CD4-positive, alpha-beta T cell (primary cell): ENCODE measurements at places on chromosomes 2 and 18. TPM values are rescaled to one million over a fixed set of nuclear protein-coding genes. Genes with fewer than 3 reads are reported as not detected.

DNA sequence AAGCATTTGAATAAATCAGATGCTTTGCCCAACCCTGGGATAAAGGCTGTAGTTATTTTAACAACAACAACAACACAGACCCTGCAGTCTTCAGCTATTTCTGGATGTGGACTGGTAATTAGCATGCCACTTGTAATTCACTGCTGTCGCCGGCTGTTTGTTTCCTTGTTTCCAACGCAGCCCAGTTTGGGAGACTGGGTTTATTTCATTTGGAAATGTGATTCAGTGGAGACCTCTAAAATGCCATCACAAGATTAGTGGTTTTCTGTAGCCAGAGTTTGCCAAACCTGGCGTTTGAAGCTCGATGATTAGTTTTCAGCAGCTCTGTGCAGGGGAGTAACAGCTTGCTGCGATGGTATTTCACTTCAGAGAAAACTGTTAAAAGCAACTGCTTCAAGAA is 83.5 kb downstream of the LDLRAD4 start:
- H3K4me3 ChIP-seq: no peak overlapping the region
- no peak for DNase-seq
- no peak overlapping the region for H3K27ac ChIP-seq

- no peak overlapping the region for H3K4me3 ChIP-seq
- no peak for DNase-seq
- no peaks in the 10 kb centered on the region for H3K27me3 ChIP-seq
- H3K4me1 ChIP-seq: no peaks in the 10 kb centered on the region
- H3K36me3 ChIP-seq: no peaks in the 10 kb centered on the region
Measured at GRCh38 chr18:62939433-62939832, 224.1 kb downstream of the PHLPP1 start.

Gene YES1
- total RNA-seq: 19.8 TPM

DNA sequence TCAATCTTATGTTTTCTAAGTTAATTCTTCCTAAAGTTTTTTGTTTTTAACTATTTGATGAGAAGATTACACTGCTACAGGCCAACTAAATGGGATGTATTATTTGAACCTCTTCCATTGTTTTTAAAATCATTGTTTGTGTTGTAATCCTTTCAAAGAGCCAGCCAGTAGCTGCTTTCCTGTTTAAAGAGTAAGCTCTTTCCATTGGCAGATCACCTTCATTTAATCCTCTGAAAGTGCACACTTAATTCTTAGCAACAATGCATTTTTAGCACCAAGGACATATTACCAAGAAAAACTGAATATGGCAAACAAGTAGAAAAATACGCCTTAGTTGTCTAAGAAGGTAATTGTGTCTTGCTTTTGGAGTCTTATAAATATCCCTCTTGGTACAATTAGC is 54.0 kb downstream of the MEIS1 start:
- H3K36me3 ChIP-seq: no peaks in the 10 kb centered on the region
- H3K27me3 ChIP-seq: no peaks in the 10 kb centered on the region
- no peak for DNase-seq
- no peak overlapping the region for H3K4me3 ChIP-seq

DNA sequence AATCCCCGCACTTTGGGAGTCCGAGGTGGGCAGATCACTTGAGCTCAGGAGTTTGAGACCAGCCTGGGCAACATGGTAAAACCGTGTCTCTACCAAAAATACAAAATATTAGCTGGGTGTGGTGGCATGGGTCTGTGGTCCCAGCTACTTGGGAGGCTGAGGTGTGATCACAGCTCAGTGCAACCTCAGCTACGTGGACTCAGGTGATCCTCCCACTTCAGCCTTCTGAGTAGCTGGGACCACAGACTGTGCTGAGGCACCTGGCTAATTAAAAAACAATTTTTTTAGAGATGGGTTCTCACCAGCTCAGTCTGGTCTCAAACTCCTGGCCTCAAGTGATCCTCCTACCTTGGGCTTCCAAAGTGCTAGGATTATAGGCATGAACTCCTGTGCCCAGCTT is 23.4 kb downstream of the ANKRD12 start:
- no peaks in the 10 kb centered on the region for H3K27me3 ChIP-seq
- DNase-seq: no peak
- H3K36me3 ChIP-seq: peaks cover 10% of the 10 kb centered on the region
- H3K27ac ChIP-seq: no peak overlapping the region

Gene CD226
- 74.8 TPM for total RNA-seq

DNA sequence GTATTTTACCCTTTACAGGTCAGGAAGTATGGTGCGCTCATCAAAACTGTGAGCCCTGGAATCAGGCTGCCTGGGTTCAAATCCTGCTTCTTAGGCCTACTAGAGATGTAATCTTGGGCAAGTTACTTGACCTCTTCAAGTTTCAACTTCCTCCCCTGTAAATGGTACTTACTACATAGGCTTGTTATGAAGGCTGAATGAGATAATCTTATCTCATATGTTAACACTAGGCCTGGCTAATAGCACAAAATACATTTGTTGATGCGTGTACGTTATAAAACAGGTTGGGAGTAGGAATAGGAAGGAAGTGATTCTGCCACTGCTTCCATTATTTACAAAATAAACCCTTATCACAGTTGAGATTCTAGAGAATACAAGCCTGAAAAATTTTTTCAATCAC is 1.7 kb upstream of the RFTN2 start:
- no peak for DNase-seq
- H3K27ac ChIP-seq: no peak overlapping the region
- H3K27me3 ChIP-seq: peaks cover 9% of the 10 kb centered on the region
- no peaks in the 10 kb centered on the region for H3K4me1 ChIP-seq
- no peak overlapping the region for H3K4me3 ChIP-seq

- no peak for DNase-seq
- H3K27ac ChIP-seq: no peak overlapping the region
- H3K4me1 ChIP-seq: no peaks in the 10 kb centered on the region
- peaks cover 40% of the 10 kb centered on the region for H3K36me3 ChIP-seq
- H3K27me3 ChIP-seq: no peaks in the 10 kb centered on the region
Measured at GRCh38 chr2:189799531-189799930, 15.3 kb downstream of the PMS1 start.

Gene LRRTM4
- not detected for total RNA-seq

Gene RNPEPL1
- total RNA-seq: 73.0 TPM

Gene FBXO15
- 0.58 TPM for total RNA-seq

DNA sequence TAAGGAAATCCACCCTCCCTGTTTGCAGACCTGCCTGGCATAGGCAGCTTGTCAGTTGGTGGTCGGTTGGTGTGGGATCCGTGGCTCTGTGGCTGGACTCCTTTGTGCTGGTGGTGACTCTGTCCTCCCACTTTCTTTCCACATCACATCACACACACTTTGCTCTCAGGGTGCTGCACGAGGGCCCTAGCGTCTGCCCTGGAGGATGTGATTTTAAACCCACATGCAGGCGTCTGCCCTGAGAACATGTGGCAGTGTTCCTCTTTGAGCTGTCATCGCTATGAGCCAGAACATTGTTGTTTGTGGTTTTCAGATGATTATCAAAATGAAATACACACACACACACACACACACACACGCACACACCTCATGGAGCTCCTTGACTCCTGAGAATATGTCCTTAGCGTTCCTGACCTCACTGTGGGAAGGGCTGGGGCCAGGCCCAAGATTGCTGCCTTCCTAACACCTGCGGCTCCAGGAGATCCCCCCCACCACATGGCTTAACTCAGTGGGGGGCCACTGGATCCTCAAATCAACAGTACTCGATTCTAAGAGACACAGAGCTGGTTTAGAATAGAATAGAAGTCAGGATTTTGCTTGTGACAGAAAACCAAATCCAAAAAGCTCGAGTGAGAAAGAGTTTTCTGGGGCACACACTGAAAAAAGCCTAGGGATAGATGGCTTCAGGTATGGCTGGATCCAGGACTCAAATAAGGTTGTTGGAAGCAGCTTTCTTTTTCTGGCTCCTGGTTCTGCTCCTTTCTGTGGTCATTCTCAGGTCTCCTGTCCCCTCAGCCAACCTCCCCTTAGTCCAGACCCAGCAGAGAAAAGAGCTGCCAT is 54.8 kb downstream of the RTP5 start:
- H3K27me3 ChIP-seq: no peaks in the 10 kb centered on the region
- H3K4me1 ChIP-seq: peaks cover 6% of the 10 kb centered on the region
- DNase-seq: no peak
- no peak overlapping the region for H3K4me3 ChIP-seq
- H3K36me3 ChIP-seq: no peaks in the 10 kb centered on the region

DNA sequence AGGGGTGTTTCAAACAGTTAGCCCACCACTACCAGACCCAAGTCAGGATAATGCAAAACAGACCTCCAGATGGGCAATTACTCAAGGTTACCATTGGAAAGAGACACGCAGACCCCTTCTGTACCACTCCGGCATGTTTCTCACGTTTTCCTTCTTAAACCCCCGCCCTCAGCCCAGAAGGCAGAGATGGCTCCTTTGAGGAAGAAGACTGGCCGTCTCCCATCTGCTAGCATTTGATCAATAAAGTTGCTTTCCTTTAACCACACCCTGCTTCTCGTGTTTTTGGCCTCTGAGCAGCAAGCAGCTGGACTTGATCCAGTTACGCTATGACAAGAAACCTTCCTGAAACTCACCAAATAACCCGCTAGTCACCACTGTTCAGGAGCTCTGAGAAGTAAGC is 1012.4 kb upstream of the GYPC start:
- H3K27ac ChIP-seq: no peak overlapping the region
- no peaks in the 10 kb centered on the region for H3K4me1 ChIP-seq
- no peaks in the 10 kb centered on the region for H3K36me3 ChIP-seq
- DNase-seq: no peak
- no peak overlapping the region for H3K4me3 ChIP-seq

DNA sequence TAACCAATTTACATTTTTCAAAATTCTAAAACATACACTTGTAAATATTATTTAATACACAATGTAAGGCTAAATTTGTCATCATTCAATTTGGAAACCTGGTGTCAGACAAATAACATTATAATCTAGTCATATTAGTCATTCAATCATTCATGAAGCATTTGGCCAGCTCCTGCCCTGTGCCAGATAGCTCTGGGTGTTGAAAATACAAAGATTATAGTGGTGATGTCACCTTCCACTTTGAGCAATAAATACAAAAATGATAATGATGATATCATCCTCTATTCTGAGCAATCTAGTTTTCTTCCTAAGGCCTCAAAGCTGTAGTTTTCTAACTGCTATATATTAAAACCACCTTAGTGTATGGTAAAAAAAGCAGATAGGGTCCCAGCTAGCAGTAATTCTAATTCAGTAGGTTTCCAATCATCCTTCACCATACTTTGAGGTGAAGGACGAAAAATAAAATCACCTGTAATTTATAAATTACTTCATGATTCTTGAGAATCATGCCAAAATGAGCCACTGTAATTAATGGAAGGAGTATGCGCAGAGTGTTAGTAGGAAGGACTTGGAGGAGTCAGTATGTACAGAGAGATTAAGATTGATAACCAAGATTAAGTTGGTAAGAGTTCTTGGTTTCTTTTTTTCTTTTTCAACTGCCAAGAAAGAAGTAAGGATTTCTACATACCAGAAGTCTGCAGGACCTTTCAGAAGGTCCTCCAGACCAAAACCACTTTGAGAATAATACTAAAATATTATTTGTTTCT is 23.2 kb downstream of the MEMO1 start:
- H3K27ac ChIP-seq: no peak overlapping the region
- no peak for DNase-seq
- H3K4me3 ChIP-seq: no peak overlapping the region
- peaks cover 4% of the 10 kb centered on the region for H3K36me3 ChIP-seq

Gene RGPD3
- total RNA-seq: 0.11 TPM

- H3K4me3 ChIP-seq: no peak overlapping the region
- no peak for DNase-seq
- H3K27ac ChIP-seq: no peak overlapping the region
- H3K36me3 ChIP-seq: no peaks in the 10 kb centered on the region
- no peaks in the 10 kb centered on the region for H3K4me1 ChIP-seq
Measured at GRCh38 chr2:173880561-173880960, 84.6 kb downstream of the SP3 start.

Gene MOCOS
- not detected for total RNA-seq

Gene TMSB10
- 2,001 TPM for total RNA-seq

GRCh38 chr2:128160616-128161275 is 69.7 kb downstream of the UGGT1 start:
- no peak overlapping the region for H3K4me3 ChIP-seq

GRCh38 chr2:206031162-206031784 is 54.7 kb downstream of the INO80D start:
- no peak overlapping the region for H3K4me3 ChIP-seq
- no peak overlapping the region for H3K27ac ChIP-seq
- no peaks in the 10 kb centered on the region for H3K4me1 ChIP-seq
- no peaks in the 10 kb centered on the region for H3K27me3 ChIP-seq

DNA sequence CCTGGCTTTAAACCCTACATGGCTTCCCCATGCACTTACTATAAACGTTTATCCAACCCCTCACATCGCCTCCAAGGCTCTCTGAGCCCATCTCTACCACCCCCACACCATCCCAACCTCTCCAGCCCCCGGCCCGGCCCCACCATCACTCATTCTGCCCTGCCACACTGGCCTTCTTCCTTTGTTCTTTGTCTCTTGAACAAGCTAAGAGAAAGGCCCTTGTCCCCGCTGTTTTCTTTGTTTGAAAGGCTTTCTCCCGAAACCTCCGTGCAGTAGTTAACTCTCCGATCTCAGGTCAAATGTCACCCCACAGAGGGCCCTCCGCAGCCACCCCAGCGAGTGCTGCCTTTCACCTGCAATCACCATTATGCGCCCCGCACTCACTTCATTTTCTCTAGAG is 100.4 kb downstream of the AFF3 start:
- H3K36me3 ChIP-seq: no peaks in the 10 kb centered on the region
- no peaks in the 10 kb centered on the region for H3K27me3 ChIP-seq
- no peak overlapping the region for H3K27ac ChIP-seq

GRCh38 chr18:55096263-55096951 is 137.1 kb upstream of the CCDC68 start:
- H3K4me1 ChIP-seq: no peaks in the 10 kb centered on the region
- H3K27ac ChIP-seq: no peak overlapping the region
- H3K4me3 ChIP-seq: no peak overlapping the region
- DNase-seq: no peak

DNA sequence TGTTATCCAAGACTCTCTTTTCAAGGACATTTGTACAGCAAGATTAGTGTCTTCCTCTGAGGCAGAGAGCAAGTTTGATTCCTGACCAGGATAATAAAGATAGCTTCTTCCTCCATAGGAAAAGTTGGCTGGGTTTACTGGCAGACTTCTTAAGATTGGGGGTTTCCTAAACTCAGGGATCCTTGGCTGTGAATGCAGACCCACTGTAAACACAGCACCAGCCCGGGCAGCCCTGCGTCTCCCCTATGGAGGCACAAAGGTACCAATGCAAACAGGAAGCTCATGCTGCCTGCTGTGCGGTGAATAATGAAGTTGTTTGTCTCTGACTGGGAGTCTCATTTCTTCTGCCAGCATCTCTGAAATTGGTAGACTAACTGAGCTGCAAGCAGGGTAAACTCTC is 96.2 kb upstream of the ARHGAP28 start:
- H3K27ac ChIP-seq: no peak overlapping the region
- H3K36me3 ChIP-seq: no peaks in the 10 kb centered on the region
- H3K4me1 ChIP-seq: no peaks in the 10 kb centered on the region
- no peaks in the 10 kb centered on the region for H3K27me3 ChIP-seq

DNA sequence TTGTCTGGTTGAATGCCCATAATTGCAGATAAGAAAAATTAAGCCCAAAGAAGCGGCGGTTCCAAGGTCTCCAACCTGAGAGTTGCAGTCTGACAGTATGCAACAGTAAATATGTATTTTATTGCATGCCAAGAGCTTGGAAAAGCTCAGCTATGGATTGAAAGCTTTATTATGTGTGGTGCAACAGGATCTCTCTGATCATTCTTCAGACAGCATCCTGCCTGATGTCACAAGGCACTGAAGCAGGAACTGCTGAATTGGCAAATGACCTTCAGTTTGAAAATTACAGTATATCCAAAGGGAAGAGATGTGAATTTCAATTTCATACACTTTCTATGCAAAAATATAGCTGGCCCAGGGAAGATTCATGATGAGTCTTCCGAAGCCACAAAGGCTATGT is 42.5 kb downstream of the DOCK10 start:
- peaks cover 46% of the 10 kb centered on the region for H3K4me1 ChIP-seq
- no peak overlapping the region for H3K4me3 ChIP-seq
- no peaks in the 10 kb centered on the region for H3K27me3 ChIP-seq
- no peak overlapping the region for H3K27ac ChIP-seq
- H3K36me3 ChIP-seq: peaks cover 24% of the 10 kb centered on the region
